ENCODE measurements at places on chromosomes 3 and 15.
A peak's percentile ranks its signal among the peaks of the same experiment; 100 is the strongest.

- peak; percentile 5 for DNase-seq
These were observed 83.3 kb downstream of the ADCY5 start for GRCh38 chr3:123365450-123366143.

- DNase-seq, result no peak
These were observed 115.9 kb downstream of the CBLB start for GRCh38 chr3:105752791-105753415.

DNA sequence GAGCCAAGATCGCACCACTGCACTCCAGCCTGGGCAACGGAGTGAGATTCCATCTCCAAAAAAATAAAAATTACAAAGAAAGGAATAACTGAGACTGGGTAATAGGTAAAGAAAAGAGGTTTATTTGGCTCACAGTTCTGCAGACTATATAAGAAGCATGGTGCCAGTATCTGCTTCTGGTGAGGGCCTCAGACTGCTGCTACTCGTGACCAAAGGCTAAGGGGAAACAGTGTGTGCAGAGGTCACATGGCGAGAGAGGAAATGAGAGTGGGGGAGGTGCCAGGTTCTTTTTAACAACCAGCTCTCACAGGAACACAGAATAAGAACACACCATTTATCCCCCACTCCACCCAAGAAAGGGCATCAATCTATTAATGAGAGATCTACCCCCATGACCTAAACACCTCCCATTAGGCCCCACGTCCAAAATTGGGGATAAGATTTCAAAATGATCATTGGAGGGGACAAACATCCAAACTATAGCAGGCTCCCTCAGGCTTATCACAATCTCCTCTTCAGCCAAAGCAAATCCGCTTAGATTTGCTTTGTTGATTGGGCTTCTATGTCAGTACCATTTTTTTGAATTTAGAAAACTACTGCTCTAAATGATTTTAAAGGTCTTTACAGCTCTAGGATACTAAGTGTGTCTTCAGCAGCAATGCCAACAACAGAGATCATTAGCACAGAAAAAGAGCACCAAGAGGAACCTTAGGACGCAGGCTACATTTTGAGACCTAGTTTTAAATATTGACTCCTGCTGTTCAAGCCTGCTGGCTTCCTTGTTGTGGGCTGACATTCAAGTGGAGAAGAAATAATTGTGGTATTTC lies 84.2 kb upstream of the TBL1XR1 start:
- DNase-seq, result no peak

DNA sequence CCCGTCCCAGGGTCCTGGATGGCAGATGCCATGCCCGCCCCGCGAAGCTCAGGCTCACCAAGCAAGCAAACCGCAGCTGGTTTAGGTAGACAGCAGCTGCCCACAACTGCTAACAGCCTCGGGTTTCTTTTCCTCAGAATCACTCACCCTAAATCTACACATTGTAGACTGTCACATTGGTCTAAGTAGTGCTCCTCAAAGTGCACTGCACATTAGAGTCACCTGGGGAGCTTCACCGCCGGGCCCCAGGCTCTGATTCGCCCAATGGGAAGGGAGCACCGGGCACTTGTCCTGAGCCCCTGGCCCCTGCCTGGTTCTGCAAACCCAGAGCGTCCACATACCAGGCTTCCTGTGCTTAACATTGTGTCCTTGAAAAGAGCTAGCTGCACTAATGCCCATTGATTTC lies 752 bp downstream of the OCA2 start:
- DNase-seq, result no peak

- DNase-seq, result no peak
These were observed 126.7 kb downstream of the ARNT2 start for GRCh38 chr15:80530737-80531365.

DNA sequence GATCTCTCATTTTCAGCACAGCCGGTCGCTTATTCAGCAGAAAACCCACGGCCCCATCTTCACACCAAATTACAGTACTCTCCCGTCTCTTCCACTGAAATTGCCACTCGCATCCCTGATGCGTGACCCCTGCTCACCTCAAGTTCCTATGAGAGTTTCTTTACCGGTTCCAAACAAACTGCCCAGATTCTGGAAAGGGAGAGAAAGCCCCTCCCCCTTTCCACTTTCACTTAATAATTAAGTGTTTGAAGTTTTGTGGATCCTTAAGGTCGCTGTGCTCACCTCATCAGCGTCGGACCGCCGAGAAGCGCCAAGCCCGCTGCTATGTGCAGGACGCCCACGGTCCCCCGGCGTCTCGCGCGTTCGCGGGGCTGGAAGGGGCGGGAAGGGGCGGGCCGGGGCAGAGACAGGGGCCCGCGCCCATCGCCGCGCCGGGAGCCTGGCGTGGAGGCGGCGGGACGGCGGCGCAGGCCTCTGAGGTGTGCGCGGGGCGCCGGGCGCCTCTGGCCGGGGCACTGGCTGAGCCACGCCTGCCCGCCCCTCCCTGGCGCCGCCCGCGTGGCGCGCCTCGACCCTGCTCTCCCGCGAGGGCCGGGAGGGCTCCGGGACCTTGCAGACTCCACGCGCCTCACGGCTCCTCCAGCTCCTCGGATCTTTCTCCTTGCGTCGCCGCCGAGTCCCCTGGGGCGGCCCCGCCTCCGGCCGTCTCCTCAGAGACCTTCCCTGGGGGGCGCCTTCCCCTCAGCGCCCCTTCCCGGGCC lies at the start of gene GPR156:
Gene GPR156 (minus strand): TSS at position 476 of the 761 bp plus-strand sequence. CDS start 41,124 bp downstream, outside the sequence.
- DNase-seq, result no peak

DNA sequence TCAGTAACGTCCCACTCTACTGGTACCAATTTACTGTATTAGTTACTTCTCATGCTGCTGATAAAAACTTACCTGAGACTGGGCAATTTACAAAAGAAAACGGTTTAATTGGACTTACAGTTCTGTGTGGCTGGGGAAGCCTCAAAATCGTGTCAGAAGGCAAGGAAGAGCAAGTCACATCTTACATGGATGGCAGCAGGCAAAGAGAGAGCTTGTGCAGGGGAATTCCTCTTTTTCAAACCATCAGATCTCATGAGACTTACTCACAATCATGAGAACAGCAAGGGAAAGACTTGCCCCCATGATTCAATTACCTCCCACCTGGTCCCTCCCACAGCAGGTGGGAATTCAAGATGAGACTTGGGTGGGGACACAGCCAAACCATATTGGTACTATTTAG lies 908.2 kb upstream of the NR2F2 start:
- DNase-seq, result no peak

DNA sequence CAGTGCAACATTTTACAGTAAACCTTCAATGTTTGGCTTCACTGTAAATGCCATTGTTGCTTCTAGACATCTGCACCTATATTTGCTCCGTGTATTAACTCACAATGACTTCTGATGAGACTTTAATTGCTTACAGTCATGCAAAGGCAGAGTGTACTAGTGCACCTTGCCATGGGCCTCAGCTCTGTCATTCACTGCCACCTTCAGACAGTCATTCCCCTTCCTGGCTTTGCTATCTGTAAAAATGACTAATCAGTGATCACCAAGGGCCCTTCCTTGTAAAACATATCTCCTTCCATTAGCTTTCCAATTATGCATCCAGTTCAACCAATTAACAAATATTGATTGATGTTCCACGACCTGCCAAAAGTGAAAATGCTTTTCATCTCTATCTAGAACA lies 120.3 kb downstream of the ARRDC4 start:
- no peak for DNase-seq

DNA sequence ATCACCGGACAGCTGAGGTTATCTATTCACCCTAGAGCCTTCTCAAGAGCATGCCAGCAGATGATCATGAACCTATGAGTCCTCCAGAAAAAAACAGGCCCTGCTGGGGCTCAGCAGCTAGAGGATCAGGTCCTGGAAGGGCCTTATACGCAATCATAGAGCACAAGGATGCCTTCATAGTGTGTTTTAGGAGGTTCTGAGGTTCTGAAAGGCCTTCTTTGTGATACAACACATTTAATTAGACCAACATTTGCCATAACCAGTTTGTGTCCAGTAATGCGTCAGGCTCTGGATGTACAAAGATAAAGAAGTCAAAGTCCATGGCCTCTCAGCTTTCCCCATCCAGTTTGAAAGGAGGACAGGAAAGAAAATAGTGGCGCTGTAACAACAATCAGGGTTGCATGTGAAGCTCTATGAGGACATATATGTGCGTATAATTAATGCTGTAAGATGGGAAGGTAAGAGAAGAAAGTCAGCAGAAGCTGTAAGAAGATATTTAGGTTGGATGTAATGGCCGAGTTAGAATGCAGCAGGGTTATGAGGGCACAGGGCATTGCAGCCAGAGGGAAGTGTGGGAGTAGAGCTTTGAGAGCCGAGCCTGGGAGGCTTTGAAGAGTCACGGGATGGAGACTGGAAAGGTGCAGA lies 302.6 kb upstream of the TBL1XR1 start:
- no peak for DNase-seq

GRCh38 chr3:10471054-10471688 lies 34.2 kb downstream of the ATP2B2 start:
- DNase-seq, result no peak

DNA sequence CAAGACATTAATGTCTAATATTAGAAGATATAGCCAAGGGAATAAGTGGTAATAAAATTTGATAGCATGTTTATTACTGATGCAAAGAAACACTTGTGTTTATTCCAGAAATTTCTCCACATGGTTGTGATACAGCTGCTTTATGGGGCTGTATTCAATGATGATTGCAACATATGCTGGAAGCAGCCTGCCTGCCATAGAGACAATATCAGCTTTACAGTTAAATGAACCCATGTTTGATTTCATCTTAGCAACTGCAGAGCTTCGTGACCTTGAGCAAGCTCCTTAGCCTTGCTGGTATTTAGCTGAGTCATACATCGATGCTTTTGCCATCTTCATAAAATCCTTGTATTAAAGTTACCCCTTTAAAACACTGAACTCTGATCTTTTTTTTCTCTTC lies 168.1 kb upstream of the STAC start:
- DNase-seq, result no peak

- DNase-seq, result no peak
These were observed 2.6 kb upstream of the UBE2Q2 start for GRCh38 chr15:75840659-75841058.

DNA sequence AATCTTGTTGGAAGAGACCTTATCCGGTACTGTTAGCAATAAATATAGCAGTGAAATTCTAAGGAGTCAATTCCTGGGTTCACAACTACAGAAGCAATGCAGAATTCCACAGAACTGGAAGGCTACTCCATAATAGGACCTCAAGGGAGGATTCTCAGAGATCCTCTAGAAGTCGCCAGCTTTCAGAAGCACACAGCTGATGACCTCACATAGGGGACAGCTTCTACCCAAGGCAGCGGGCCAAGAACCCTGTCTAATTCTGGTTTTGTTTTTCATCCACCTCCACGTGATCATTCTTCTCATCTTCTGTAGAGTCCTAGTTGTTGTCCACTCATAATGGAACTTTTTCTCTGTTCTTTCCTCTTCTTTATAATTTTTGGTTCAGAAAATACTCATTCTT lies 99.4 kb downstream of the ERC2 start:
- DNase-seq, result no peak

DNA sequence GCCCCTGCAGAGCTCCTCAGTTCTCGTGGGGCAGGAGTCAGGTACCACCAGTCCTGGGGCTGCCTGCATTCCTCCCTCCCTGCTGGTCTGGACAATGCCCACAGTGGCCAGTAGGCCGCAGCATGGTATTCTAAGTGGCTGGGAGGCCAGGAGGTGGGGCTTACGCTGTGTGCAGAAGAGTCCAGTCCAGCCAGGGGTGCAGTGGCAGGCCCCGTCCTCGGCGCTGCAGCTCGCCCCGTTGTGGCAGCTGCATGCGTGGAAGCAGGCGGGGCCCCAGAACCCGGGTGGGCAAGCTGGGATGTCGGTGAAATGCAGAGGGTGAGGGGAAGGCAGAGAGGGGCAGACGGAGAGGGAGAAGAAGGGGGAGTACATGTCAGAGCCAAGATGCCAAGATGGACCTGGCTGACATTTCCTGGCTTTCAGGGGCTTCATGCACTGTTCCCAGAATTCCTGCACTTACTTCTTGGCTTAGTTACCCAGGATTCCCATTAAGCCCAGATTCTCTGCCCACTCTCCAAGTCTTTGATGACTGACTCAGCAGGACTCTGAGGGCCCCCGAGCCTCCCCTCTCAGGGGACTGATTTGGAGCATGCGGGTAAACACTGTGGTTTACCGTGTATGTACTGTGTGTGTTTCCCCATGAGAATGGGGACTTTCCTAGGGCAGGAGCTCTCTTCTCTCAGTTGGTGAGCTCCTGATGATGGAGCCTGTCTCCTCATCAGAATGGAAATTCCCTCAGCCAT lies 47.5 kb downstream of the RAB11A start:
- DNase-seq, result no peak

DNA sequence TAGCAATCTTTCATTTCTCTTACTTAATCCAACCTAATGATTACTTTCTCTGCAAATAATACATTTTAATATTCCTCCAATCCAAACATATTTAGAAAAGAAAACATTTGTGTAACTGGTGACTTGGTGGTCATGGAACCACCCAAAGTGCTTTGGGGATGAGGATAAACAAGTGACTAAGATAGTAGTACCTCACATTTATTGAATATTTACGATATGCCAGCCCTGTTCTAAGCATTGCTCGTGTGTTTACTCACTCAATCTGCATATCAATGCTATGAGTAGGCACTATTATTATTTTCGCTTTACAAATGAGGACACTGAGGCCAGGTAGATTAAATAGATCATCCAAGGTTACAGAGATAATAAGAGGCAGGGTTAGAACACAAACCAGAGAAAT lies 189.5 kb downstream of the SHOX2 start:
- no peak for DNase-seq

GRCh38 chr3:122681974-122682409 lies 1.4 kb downstream of the PARP14 start:
- no peak for DNase-seq

DNA sequence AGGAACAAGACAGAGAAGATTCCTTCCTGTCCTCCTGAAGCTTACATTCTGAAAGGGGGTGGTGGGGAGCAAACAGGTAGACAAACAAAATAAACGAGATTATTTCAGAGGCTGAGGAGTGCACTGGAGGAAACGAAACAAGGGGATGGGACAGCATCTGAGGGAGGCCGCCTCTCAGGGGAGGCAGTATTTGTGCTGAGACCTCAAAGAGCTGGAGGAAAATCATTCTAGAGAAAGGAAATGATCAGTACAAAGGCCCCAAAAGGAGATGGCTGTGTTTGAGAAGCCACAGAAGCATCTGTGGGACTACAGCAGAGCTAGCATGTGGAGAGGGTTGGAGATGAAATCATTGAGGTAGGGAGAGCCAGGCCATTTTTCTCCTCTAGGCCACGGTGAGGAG lies 55.1 kb downstream of the DCLK3 start:
- DNase-seq, result no peak

GRCh38 chr3:100615684-100616083 lies 6.3 kb downstream of the ADGRG7 start:
- DNase-seq, result no peak
